ENCODE measurements at places on chromosomes 13 and 19.
A peak's percentile ranks its signal among the peaks of the same experiment; 100 is the strongest.

DNA sequence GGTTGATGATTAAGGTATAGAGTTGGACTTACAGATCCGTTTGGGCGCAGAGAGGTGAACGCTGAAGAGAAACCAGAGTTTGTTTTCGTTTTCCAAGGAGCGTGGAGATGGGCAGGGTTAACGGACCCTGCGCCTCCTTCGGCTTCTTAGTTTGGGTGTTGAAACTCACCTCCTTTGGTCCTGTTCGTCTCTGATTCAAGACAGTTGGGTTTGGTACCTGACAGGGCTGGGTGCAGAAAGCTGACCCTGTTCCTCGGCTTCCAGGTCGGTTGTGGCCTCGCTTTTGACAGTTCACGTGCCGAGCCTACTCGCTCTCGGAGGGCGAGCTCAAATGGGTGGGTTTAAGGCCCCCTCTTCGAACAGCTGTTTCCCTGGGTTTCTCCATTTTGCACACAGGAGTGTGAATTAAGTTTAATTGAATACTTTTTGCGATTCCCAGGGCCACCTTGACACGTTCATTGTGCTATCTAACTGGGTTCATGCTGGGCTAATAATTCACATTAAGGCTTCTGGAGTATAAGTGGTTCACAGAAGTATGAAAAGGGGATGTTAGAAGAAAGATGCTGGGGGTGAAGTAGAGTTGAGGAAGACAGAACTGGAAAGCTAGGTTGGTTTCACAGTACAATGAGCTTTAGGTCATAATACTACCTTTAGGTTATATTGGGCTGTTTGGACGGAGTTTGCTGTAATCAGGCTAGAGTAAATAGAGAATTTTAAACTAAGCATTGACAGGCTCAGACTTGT is 638 bp downstream of the USPL1 start:
- DNase-seq = peak; percentile 9

GRCh38 chr13:66663206-66663605 is 566.9 kb downstream of the PCDH9 start:
- DNase-seq = no peak

GRCh38 chr13:29582171-29582570 is 13.3 kb downstream of the SLC7A1 start:
- DNase-seq = no peak

GRCh38 chr19:46542428-46543230 is 47.0 kb upstream of the PNMA8B start:
- peak; percentile 69 for DNase-seq

- DNase-seq = no peak
Observed at GRCh38 chr19:28981994-28982393, 231.0 kb downstream of the UQCRFS1 start.

DNA sequence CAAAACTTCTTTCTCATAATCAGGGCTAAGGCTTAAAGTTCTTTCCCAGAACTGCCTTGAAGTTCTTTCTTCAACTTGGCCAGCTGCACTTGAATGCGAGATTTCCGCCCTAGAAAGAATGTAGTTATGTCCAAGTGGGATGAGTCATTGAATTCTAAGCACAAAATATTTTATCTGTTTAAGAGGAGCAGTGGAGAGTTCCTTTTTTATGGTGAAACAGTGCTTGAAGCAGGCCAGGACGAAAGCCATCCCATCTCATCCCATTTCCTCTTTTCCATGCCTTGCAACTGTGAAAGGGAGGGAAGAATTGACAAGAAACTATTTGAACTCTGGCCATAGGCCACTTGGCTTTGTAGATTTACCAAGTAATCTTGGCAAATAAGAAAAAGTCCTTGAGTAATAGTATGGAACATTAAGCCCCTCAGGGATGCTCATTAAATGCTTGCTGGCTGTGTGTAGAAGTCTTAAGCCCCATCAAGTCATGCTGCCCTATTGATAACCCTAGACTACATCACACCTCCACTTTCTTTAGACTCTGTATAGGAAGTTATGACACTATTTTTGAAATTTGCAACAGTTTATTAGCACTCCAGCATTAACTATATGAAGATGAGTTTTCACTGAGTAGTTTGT is 174.5 kb downstream of the KCTD12 start:
- DNase-seq = no peak

GRCh38 chr19:48737360-48737998 is 2.9 kb downstream of the RASIP1 start:
- DNase-seq = no peak

GRCh38 chr13:65508745-65509144 is 1721.4 kb downstream of the PCDH9 start:
- DNase-seq = no peak

DNA sequence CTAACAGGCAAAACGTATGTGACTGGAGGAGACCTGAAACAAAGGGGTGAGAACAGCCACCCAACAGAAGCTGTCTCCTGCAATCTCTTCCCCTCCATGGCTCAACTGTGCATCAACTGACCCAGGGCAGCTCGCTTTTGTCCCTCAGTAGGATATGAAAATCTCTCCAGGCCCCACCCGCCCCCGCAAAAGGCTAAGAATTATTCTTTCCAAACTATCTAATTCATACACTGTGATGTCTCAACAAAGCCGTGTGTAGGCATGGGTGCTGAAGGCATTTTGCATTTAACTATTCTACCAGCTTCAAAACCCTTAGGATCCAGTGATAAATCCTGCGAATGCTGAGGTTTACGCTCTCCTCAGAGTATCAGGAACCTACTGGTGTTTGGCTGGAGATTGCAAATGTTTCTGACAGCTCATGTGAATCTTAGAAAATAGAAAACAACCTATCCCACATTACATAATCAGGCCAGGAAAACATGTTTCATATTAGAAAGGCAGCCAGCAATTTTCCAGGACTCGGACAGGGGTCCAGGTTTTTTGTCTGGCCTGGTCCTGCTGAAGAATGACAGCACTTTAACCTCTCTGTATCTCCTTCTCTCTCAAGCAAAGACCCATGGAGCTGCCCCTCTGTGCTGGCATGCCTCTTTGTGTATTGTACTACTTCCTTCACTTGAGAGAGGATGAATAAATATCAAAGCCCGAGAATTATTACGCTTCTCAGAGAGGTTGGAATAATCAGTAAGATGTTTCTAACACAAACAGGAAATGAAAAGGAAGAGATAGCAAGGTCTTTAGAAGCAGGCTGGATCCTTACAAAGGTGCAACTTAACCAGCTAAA is 17.3 kb downstream of the DHRS12 start:
- no peak for DNase-seq

All from bone marrow (tissue), 2 donors.